ENCODE measurements at places on chromosomes 7 and 10. TPM values are rescaled to one million over a fixed set of nuclear protein-coding genes. Genes with fewer than 3 reads are reported as not detected.
A peak's percentile ranks its signal among the peaks of the same experiment; 100 is the strongest.

OGDH gene
- 35.1 TPM for total RNA-seq

SLC29A4 gene
- 14.7 TPM for total RNA-seq

HABP2 gene
- not detected for total RNA-seq

KCNH2 gene
- total RNA-seq: 6.1 TPM

DNA sequence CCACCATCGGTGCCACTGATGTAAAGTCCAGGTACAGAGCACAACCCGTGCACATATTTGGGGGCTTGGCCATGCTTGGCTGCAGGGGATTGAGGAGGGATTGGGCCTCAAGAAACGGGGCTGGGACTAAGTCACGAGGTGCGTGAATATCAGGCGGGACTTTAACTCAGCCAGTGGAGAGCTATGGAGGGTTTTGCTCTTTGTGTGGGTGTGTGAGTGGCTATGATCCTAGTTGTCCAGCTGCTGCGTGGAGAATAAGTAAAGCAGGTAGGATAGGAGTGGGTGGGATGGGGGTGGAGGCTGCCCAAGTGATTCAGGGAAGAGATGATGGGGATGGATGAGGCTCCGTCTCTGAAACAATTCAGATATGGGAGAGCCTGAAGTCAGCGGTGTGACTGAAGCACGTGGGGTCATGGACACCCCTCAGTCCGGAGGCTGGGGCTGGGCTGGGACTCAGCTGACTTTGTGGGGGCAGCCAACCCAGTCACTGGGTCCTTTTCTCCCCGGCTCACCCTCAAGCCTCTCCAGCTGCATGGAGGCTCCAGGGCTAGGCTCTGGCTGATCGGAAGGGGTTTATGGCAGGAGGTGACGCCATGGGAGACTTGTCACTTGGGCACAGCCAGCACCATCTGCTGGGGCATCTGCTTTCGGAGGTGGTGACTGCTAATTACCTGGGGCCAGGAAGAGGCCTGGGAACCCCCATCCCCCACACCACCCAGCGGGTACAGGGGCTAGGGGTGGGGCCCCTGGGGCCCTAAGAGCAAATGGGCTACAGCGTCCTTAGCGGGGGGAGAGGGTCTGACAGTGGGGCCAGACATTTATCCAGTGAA, 1.7 kb upstream of the LFNG start:
- DNase-seq: no peak

GRCh38 chr7:114026486-114027089, 107.8 kb upstream of the PPP1R3A start:
- DNase-seq: peak; percentile 23

DNA sequence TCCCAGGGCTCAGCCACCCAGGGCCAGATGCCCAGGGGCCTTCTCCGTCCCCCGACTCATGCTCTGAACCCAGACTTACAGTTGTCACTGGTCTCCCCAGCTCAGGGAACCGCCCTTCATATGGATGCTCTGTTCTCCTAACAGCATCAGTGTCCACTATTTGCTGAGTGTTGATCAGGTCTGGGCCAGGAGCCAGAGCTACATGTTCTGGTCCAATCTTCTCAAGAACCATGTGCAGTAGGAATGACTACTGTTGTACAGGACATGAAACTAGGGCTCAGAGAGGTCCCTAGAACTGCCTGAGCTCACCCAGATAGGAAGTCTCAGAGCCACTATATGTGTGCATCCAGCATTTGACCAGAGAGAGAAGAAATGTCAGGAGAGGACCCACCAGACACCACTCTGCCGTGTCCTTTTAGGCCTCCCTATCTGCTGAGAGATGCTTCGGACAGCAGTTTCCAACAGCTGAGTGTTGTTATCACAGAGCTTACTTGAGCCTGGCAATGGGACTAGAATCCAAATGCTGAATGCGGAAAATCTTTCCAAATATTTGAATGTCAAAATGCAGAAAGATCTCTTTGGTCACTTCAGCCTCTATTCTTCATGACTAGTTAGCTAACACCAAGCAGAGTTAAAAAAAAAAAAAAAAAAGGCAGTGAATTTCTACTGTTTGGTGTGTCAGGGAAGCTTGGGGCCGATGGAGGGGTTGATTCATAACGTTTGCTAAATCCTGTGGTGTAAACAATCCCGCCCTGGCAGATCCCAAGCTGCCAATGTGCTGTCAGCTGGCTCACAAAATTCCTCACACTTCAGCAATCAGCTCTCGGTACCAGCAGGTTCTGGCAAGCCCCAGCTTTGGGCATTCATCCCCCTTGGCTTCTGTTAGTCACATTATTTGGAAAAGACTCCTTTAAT, 246.1 kb downstream of the TNS3 start:
- peak; percentile 33 for DNase-seq

DNA sequence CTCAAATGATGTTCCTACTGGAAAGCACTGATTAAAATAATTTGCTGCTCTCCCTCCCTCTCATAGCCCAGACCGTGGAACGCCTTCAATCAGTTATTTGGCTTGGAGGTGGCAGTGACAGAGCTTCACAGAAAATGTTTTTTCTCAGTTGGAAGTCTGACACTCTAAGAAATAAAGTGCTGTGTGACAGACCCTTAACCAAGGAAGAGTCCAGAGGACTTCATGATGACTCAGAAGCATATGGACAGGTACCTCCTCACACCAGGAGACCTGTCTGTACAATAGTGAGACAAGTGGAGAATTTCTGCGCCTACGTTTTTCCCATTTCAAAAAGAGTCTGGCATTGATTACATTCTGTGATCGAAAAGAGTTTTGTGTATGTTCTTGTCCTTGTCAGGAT, 295.5 kb downstream of the DOCK4 start:
- DNase-seq: no peak
